ENCODE measurements at places on chromosomes 1 and 21.
A peak's percentile ranks its signal among the peaks of the same experiment; 100 is the strongest.

GRCh38 chr1:95080879-95081278 lies 8.1 kb upstream of the ALG14 start:
- DNase-seq, result no peak

GRCh38 chr1:157682710-157683437 lies 17.7 kb downstream of the FCRL3 start:
- DNase-seq, result no peak

- no peak for DNase-seq
Observed at GRCh38 chr1:63134501-63135173, 187.7 kb upstream of the FOXD3 start.

- peak; percentile 42 for DNase-seq
Observed at GRCh38 chr1:211323156-211324063, 3.2 kb upstream of the TRAF5 start.

DNA sequence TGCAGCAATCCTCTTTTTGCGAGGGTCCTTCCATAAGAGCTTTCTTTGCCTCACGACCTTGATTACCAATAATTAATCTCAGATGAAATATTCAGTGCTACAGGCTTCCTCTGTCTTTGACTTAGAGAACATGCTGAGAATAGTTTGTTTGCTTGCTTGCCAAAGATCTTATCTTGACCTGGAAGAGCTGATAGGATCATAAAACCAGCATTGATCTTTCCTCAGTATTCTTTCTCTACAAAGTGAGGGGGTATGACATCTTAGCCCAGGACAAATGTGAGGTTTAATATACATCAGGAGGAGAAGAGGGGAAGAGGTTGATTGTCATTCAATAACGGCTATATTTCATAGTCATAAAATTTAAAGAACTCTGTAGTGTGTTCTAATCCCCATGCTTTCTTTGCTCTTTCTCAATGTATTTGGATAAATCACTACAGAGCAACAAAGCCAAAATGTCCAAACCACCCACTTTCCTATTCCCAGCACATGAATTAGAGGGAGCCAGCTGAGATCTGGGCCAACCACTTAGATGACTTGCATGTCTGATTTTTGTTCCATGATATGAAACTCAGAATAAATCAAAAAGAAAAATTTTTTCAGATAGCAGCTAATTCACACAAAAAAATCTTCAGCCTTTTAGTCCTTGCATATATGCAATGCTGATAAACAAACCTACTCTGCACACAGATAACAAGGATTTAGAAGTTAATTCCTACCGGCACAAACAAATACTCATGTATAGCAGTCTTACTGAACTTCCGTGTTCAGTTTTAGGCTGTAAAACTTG lies 50.5 kb upstream of the IPO9 start:
- DNase-seq, result no peak

DNA sequence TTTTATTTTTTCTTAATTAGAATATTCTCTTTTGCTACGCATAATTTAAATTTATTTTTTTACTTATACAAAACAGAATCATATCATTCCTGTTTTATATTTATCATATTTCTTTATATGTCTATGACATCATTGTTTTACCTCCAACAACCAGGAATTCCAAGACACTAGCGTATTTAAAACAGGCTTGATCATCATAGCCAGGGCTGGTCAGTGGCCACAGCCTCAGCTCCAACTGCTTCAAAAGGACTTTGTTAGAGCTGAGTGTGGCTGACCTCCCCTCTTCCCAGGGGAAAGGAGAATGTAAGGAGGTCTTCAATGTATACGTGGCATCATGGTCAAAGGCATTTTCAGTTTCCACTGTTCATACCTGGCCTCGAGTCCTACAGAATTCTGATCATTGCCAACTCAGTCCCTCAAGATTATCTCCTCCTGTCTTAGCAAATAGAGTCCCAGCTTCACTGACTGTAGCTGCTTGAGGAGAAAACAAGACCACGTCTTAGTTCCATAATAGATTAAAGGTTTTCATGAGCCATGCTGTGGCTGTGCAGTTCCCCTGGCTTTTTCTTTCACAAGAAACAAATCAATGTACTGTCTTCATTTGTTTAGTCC lies 444.0 kb downstream of the PTPRC start:
- DNase-seq, result no peak

- peak; percentile 42 for DNase-seq
Observed at GRCh38 chr1:19597496-19598309, 46.4 kb upstream of the NBL1 start.

GRCh38 chr1:182955596-182956588 lies 2.9 kb upstream of the SHCBP1L start:
- no peak for DNase-seq

GRCh38 chr1:68173283-68173935 lies 58.9 kb downstream of the WLS start:
- DNase-seq, result no peak

DNA sequence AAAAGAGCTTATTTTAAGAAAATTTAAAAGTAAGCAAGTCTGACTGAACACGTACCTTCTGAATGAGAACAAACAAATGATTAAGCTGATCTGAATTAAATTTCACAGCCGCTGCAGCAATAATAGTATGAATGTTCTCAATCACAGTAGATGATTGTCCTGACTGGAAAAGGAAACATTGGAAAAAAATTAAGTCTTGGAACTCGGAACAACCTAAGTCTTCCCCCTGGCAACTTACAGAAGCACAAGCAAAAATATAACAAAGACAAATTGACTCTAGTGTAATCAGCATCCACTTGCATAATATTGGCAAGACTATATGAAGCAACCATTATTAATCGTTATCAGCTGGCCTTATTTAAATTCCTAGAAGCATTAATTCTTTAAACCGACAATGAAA lies 60.5 kb downstream of the USP24 start:
- no peak for DNase-seq

- DNase-seq, result no peak
Observed at GRCh38 chr1:101344745-101345144, 107.9 kb downstream of the S1PR1 start.

GRCh38 chr1:103441342-103441741 lies 84.2 kb upstream of the RNPC3 start:
- no peak for DNase-seq

DNA sequence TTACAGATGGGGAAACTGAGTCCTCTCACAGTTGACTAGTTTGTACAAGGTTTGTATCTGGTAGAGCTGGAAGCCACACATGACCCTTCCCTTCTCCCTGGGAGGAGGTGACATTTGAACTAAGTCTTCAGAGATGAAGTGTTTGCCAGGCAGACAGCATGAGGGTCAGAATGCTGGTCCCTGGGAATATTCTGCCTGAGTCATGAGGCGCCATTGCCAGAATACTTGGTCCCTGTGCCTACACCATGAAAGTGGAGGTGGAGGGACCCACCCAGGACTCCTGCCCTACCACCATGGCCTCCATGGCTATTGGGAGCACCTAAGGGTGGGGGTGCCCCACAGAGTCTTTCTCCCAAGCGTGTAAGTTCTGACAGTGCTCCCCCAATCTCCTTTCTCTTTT lies 7.0 kb downstream of the RPS6KA1 start:
- DNase-seq, result no peak

DNA sequence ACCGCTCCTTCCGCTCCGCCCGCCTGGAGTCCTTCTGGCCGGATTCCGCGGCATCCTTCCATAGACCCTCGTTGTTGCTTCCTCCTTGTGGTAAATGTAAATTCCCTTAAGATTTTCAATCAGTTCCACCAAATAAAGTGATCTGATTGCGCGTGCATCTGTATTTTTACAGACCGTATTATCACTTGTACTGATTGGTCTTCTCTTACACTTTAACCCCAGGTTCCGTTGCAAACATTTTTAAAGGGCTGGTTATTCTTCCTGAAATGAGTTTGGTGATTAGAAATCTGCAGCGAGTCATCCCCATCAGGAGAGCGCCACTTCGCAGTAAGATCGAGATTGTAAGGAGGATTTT lies 483 bp downstream of the YBEY start:
- no peak for DNase-seq

DNA sequence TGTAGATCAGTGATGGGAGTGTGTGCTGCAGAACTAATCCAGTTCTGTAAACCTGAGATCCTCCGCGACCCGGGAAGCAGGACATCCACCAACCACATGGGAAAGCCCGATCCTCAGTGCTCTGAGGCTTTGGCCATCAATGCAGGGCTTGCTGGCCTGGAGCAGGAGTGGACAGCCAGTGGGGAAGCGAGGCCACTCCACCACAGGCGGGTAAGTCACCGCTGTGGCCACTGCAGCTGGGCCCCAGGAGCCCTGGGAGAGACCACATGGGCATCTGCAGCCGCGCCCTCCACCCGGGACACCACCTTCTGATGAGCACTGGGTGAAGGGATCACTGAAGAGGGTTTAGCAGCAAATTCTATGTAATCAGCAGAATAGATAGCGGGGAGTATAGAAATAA lies 811 bp downstream of the KRTAP12-1 start:
- DNase-seq, result no peak

GRCh38 chr21:36170823-36171222 lies 14.2 kb downstream of the DOP1B start:
- no peak for DNase-seq

GRCh38 chr1:43557744-43558245 lies 27.1 kb downstream of the PTPRF start:
- no peak for DNase-seq

- DNase-seq, result no peak
Observed at GRCh38 chr1:16957731-16958130, 22.7 kb downstream of the MFAP2 start.

- no peak for DNase-seq
Observed at GRCh38 chr1:33725556-33726160, 138.2 kb upstream of the HMGB4 start.

- DNase-seq, result no peak
Observed at GRCh38 chr1:109969146-109969829, 15.3 kb upstream of the AHCYL1 start.

Measured in activated CD4-positive, CD25-positive, alpha-beta regulatory T cell (primary cell).